ENCODE measurements at places on chromosomes 12 and 14.
A peak's percentile ranks its signal among the peaks of the same experiment; 100 is the strongest.

GRCh38 chr12:40224439-40225291 lies at the start of gene LRRK2:
Gene LRRK2 (plus strand): TSS chr12:40224997. CDS start chr12:40225132, 135 bp downstream.
- DNase-seq: peak; percentile 75

- DNase-seq: no peak
Measured at GRCh38 chr12:53532021-53532420, 24.7 kb upstream of the NPFF start.

GRCh38 chr14:60116181-60116580 lies 24.5 kb downstream of the PCNX4 start:
- no peak for DNase-seq

DNA sequence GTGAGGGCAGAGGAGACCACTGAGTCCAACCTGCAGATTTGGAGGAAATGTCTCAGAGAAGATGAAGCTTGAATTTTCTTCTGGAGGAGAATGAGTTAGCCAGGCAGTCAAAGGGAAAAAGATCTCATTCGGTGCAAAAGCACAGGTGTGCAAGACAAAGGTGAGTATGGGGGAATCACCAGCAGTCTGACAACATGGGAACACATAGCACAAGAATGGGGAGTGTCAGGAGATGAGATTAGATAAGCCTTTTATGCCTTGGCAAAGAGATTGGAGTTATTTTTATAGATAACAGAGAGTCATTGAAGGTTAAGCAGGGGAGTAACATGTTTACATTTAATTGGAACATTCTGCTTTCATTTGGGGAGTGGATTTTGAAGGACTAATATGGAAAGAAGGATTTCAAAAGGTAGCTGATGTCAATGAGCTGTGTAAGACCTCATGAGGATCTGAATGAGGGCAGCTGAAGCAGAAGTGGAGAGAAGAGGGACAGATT lies 171.3 kb upstream of the NTF3 start:
- DNase-seq: no peak

- no peak for DNase-seq
Measured at GRCh38 chr14:54002653-54003052, 46.0 kb upstream of the BMP4 start.

DNA sequence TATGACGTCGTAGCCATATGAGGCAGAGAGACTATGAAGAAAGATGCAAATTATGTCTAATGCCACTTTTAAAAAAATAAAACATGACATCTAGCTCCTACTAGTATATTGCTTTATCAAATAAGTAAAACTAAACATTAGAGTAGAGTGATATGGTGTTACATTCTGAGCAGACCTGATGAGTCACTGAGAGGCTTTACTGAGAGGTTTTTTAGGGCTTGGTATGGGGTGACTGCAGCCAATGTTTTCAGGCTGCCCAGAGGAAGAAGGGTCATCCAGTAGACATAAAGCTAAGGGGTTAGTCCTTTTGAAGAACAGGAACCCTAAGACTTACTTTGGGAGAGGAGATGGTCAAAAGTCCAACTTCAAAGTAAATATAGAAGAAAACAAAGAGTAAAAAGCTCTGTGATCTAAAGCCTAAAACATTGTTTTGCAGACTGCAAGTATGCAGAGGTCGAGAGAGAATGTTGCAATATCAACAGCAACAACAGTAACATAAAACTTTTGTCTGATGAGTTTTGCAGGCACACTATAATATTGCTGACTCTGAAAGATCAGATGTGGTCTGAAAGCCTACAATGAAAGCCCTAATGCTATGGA lies 774.7 kb downstream of the TMTC2 start:
- no peak for DNase-seq

DNA sequence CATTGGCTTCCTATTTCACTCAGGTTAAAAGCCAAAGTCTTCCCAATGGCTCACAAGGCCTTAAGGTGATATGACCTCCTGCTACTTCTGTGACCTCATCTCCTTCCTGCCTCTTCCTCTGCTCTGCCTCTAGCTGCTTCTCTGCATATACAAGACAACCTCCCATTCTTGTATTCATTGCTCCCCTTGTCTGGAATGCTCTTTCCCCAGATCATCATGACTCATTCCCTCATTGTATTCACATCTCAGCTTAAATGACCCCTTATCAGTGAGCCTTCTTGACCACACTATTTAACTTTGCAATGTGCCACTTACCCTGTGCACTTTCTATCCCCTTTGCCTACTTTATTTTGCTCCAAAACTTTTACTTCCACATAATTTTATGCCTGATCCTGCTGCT lies 90.2 kb downstream of the PPP1R12A start:
- DNase-seq: no peak

DNA sequence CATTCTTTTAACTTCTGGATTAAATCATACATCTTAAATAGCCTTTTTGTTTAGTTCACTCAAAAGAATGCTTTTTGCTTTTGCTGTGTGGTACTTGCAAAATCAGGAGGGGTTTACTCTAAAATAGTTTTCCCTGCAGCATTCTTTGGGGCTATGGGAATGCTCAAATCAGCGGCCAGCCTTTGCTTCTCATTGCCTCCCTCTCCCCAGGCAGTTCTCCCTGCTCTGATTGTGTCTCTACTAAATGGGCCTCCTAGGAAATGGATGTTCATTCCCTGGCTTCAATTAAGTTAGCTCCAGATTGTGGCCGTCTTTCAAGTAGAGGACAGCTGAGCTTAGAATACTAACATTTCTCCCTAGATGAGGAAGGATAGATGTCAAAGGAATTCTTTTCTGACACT lies 4.4 kb downstream of the TULP3 start:
- DNase-seq: no peak
